ENCODE measurements at places on chromosomes 12 and 14.

GRCh38 chr14:104510216-104510615 lies 69.3 kb upstream of the C14orf180 start:
- no peak for DNase-seq

- no peak for DNase-seq
Observed at GRCh38 chr12:96590970-96591369, 101.6 kb downstream of the CFAP54 start.

DNA sequence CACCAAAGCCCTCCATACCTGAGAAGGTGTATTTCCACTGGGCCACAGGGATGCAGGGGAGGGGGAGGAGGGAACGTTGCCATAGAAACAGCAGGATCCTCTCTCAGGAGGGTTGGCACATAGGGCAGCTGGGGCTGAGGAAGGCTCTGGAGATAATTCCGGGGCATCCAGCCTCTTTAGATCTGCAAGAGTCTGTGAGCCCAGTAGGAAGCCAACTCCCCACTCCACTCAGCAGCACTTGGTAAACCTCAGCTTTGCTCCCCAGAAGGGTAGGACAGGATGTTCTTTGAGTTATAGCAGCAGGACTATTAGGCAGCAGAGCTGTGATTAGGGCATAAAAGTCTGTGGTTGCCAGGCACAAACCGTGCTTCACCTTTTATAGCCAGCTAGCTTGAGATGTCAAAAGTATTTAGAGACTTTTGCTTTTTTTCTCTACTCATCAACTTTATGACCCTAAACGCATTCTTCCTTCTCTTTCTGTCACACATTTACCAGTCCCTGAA lies 7.8 kb upstream of the PLEKHG3 start:
- DNase-seq = no peak

DNA sequence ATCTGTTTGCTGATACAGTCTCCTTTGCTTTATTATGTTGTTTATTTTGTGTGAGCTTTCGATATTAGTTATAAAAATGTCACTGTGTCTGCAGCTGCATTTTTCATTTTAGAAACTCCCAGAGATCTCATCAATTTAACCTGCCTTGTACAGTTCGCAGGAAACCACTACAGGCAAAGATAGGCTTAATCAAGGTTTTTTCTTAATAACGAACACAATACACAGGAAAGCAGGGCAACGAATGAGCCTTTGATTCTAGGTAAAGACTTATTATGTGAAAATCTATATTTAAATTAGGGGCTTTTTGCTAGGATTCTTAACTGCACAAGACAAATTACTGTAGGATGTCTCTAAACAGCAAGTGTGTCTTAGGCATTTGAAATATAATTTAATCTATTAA lies 191.9 kb downstream of the RGS6 start:
- no peak for DNase-seq

DNA sequence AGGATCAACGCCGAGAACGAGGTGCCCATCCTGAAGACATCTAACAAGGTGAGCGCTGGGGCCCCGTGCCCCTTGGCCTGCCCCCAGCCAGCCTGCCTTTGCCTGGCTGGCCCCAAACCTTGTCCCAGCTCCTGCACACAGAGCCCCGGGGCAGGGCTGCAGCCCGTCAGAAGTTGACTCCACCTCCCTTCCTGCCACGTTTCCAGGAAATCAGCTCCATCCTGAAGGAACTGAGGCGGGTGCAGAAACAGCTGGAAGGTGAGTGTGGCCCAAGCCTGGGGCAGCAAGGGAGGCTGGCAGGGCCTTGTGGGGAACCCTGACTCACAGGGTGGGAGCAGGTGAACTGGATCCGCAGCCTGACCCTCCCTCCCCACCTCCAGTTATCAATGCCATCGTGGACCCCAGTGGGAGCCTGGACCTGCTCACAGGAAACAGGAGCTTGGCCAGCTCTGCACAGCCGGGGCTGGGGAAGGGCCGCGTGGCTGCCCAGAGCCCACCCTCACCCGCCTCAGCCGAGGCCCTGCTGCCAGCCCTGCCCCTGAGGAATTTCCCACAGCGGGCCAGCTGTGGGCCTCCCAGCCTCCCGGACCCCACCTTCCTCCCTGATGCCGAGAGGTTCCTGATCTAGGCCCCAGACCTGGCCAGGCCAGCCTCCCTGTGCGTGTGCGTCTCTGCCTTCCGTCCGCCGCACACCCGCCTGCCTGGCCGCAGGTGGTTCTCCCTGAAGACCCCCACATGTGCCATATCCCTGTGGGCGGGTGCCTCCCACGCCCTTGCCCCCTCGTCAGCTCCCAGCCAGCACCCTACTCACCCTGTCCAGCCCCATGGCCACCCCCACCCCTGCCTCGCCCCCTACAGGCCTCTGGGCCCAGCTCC lies 29.5 kb downstream of the CEP170B start:
- DNase-seq = no peak
